ENCODE measurements at places on chromosomes 1 and 21.

GRCh38 chr1:205701420-205701819, 21.1 kb upstream of the SLC45A3 start:
- DNase-seq, result no peak

DNA sequence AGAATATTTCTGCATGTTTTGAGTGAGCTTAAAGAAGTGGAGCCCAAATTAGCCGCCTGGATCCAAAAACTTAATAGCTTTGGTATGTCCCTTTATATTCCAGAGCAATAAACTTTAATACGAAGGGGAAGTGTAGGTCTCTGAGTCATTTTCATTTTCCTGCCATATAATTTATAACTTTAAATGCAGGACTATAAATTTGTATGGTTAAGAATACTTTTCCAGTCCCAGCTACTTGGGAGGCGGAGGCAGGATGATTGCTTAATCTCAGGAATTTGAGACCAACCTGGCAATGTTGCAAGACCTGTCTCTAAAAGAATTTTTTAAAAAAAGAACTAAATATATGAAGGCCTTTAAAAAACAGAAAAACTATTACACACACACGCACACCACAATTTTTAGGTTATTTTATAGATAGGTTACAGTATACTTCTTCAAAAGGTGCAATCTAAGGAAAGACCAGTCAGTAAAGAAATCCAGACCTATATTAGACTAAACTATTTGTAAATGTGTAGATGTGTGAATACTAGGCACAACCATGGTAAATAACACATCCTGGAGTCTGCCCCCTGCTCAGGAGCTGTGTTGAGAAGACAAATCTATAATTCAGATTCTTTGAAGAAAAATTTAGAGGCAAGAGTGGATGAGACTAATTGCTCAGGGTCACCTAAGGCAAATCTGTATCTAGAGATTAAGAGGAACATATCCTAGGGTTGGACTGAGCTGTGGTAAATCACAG, 80.3 kb downstream of the TTC3 start:
- DNase-seq, result no peak

- no peak for DNase-seq
These were observed 16.5 kb downstream of the TBX19 start for GRCh38 chr1:168297019-168297730.

- no peak for DNase-seq
These were observed 3.5 kb upstream of the DMRTA2 start for GRCh38 chr1:50426702-50427085.

GRCh38 chr1:212743901-212744475, 44.3 kb upstream of the BATF3 start:
- DNase-seq, result no peak

- no peak for DNase-seq
These were observed 91.0 kb upstream of the KCNA3 start for GRCh38 chr1:110765640-110766335.

GRCh38 chr1:25020851-25021590, 90.9 kb upstream of the RUNX3 start:
- DNase-seq, result no peak

- no peak for DNase-seq
These were observed 120.2 kb downstream of the ADGRL2 start for GRCh38 chr1:81920886-81921285.

DNA sequence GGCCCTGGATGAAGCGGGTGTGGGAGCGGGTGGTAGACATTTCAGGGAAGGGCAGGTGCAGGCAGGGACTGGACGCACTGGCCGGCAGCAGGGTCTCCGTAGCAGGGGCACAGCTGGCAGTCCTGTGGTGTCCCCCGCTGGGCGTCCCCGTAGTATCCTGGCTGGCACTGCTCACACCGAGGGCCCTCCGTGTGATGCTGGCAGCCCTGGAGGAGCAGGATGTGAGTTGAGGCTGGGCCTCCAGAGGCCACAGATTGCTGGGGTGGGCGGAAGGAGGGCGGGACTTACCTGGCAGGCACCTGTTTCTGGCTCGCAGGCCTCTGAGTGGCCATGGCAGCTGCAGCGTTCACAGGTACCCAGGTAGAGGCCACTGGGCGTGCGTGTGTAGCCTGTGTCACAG, 62.3 kb downstream of the LDLRAD2 start:
- DNase-seq, result no peak

Measured in dermis microvascular lymphatic vessel endothelial cell (primary cell).